ENCODE measurements at places on chromosomes 16 and 17.

- no peak for DNase-seq
Observed at GRCh38 chr16:69941251-69942098, 9.7 kb upstream of the CLEC18A start.

DNA sequence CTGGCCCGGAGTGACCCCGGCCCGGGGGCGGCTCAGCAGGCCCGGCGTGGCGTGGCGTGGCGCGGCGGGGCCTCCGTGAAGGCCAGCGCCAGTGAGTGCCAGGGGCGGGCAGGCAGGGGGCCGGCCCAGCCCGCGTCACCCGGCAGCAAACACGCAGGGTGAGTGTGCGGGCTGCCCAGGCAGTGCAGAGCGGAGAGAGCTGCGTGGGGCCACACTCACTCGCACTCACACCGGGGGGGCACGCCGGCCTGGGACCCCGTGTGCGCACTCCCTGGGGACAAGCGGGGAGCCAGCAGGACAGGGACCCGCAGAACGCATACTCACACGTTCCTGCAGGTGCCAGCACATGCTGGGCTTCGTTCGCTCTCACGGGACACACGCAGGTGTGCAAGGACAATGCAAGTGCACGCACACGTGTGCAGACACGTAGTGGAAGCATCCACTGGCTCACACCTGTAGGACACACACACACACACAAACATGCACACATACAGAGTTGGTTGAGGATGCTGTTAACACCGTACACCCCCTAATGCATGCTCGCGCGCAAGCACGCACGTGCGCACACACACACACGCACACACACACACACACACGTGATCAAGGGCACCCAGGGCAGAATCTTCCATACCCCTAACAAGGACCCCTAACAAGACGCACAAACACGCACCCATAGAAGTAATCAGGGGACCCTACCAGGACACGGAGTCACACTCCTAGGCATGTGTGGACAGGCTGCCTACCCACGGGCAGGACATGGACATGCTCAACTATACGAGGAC, 7.7 kb downstream of the USP6 start:
- no peak for DNase-seq

DNA sequence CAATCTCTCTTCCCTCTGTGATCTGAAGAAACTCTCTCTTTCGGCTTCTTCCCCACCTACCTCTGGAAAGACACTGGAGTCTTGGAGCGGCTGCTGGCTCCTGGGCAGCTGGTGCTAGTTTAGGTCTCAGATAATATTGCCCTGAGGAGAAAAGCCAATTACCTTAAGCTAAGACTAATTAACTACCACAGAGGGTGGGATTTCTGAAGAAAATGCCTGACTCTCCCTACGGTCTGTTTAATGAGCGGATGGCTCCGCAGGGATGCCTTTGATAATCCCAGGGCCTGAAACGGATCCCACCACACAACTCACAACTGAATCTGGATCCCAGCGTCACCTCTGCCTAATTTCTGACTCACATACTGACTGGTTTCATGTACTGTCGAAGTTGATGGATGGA, 127.0 kb upstream of the NLRP1 start:
- DNase-seq: no peak

- DNase-seq: no peak
Observed at GRCh38 chr17:41308251-41308917, 725 bp downstream of the KRTAP16-1 start.

DNA sequence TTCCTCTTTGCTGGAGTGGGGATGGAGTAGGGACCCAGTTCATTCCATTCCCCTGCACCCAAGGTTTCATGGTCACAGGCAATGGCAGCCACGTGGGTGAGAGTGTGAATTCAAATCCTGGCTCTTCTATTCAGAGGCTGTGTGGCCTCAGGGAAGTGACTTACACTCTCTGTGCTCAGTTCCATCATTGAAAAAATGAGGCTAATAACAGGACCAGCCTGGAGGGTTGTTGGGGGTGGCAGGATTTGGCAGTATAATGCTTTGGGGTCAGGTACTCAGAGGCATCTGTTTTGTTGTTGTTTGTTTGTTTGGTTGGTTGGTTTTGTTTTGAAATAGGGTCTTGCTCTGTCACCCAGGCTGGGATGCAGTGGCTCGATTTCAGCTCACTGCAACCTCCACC, 2.2 kb upstream of the CRISPLD2 start:
- no peak for DNase-seq

All from MCF 10A (cell line).